CD8-positive, alpha-beta memory T cell (primary cell): ENCODE measurements at places on chromosomes 2 and 18. TPM values are rescaled to one million over a fixed set of nuclear protein-coding genes. Genes with fewer than 3 reads are reported as not detected.

Gene CRYBA2
- not detected for total RNA-seq

DNA sequence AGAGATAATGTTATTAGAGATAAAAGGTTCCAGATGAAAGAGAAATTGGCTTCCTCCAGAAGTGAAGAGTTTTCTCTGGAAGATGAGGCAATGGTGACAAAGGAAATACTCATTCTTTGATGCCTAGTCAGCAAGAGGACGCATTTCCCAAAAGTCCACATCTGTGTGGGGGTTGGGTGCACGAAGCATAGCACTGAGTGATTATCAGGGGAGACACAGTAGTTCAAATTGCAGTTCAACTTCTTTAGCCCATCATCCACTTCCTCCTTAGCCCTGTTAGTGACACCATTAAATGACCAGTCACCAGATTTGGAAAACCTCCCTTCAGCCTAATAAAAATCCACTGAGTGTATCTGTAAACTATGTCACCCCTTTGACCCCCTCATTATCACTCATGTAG, 80.9 kb upstream of the PHLPP1 start:
- DNase-seq: no peak

Gene ALPI
- not detected for total RNA-seq

DNA sequence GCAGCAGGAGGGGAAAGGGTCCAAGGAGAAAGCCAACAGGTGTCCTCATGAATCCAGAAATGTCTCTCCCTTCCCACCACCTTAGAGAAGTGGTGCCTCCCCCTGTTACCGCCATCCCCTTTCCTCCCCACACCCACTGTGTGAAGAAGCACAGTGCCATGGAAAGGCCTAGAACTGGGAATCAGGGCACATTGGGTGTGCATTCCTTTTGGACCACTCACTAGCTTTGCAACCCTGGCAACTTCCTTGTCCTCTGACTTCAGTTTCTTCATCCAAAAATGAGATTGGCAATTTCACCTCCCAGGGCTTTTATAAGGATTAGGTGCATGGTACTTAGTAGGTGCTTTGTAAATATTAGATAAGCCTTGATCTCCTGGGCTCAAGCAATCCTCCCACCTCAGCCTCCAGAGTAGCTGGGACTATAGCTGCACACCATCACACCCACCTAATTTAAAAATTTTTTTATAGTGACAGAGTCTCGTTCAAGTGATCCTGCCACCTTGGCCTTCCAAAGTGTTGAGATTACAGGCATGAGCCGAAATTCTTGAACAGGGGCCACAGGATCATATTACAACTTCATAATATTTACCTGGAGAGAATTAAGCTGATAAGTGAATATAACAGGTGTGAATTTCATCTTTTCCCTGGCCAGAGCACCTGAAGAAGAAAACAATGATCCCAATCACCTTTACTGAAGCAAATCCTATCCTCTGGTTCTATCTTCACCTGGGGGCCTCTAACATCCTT, 97.9 kb upstream of the TAF1B start:
- no peak for DNase-seq

DNA sequence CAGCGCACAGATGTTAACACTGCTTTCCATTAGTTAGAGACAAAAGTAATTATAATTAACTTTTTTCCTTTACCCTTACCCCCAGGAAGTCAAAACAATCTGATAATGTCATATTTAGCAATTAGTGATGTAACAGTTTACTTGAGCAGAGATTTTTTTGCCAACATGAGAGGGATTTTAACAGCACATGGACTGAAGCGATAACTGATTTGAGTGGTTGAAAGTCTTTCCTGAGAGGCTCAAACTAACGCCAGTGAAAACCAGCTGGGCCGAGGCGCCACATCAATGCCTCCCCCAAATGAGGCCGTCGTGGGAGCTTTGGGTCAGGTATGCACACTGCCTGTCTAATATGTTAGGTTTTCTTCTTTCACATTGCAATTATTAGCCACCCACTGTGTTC, 469.9 kb upstream of the SMIM21 start:
- no peak for DNase-seq

DNA sequence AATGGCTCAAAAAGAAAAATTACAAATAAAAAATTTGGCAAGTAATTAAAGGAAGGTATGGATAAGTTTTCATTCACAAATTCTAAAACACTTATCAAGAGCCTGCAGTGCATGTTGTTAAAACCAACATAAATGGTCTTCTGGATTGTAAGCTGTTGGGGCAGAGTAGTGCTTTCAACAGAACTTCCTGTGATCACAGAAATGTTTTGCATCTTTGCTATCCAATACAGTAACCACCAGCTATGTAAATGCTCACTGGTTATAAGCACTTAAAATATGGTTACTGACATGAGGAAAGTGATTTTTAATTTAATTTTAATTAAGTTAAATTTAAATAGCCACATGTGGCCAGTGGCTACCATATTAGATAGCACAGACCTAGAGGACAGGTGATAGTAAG, 133.1 kb downstream of the NBAS start:
- DNase-seq: no peak

Gene PROC
- total RNA-seq: 0.13 TPM

Gene LHCGR
- not detected for total RNA-seq

- no peak for DNase-seq
Measured at GRCh38 chr2:226600184-226600583, 199.4 kb downstream of the IRS1 start.

DNA sequence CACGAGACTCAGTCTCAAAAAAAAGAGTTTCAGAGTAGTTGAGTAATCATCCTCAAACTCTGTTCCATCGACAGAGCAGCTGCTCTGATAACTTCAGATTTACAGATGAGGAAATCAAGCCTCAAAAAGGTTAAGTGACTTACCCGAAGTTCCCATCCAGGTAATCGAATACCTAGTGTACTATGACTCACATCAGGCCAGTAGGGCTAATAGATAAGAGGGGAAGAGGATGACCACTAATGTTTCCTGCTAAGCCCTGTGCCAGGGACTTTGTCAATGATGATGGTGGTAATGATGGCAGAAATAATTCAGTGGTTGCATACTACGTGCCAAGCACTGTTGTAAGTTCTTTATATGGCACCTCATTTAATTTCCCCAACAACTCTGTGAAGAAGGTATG, 80.9 kb downstream of the PLB1 start:
- DNase-seq: no peak

DNA sequence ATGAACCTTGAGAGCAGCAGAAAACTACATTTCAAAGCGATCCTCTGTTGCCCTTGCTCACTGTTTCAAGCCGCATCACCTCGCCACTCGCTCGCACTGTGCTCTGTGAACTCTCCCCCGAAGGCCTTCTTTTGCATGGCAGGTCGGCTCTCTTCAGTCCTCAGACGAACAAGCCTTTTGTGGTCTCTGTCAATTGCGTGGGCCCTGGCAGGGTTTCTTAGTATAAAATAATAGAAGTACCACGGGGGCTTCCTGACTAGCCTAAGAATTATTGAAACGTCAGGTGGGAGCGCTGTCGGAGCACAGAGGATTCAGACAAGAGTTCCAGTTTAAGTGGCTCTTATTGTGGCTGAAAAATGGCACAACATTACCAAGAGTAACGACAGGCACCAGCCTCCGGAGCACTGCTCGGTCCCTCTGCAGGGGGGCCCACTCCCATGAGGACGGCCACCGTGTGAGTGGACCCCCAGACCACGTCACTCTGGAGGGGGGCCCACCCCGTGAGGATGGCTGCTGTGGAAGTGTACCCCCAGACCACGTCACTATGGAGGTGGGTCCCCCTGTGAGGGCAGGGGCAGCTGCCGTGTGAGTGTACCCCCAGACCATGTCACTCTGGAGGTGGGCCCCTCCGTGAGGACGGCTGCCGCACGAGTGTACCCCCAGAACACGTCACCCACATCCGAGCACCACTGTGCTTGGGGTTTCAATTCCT, 237.7 kb downstream of the HDAC4 start:
- no peak for DNase-seq

- DNase-seq: no peak
Measured at GRCh38 chr2:181984060-181984459, 1.6 kb upstream of the PPP1R1C start.

GRCh38 chr2:154707994-154708575, 9.6 kb downstream of the KCNJ3 start:
- DNase-seq: no peak

DNA sequence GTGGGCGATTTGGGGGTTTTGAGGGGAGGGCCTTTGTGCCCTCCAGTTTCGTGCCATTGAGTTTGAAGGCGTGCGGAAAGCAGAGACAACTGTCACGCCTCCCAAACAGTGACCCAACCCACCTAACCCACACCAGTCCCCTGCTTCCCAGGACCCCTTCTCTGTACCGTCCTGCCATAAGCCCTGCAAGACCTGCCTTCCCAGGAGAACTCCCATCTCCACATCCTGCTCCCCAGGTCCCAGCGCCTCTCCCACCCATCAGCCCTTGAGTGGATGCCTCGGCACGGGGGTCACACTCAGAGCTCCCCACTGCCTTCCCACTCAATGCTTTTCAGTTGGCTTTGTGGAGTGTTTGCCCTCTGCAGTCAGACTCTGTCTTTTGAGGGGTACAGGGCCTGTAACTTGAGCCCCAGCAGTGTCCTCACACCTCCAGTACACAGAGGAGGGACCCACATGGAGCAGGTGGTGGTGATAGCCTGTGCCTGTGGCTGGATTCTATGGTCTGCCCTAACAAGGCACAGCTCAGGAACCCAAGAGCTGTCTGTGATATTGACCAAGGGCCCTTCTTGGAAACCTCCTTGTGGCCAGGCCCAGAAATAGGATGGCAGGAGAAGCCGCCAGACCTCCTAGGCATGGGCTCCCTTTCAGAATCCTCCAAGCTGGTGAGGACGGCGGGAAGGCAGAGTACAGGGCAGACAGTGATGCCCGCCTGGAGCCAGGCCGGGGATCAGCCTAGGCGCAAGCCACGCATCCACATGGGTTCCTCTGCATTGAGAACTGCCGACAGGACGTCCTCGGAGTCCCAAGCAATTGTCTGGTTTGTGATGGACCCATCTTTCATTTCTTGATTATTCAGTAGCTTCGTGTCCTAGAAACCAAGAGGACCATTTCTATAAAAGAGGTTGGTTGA, 44.4 kb upstream of the SMAD7 start:
- no peak for DNase-seq

GRCh38 chr18:74081966-74082741, 65.5 kb downstream of the FBXO15 start:
- DNase-seq: peak; percentile 69

DNA sequence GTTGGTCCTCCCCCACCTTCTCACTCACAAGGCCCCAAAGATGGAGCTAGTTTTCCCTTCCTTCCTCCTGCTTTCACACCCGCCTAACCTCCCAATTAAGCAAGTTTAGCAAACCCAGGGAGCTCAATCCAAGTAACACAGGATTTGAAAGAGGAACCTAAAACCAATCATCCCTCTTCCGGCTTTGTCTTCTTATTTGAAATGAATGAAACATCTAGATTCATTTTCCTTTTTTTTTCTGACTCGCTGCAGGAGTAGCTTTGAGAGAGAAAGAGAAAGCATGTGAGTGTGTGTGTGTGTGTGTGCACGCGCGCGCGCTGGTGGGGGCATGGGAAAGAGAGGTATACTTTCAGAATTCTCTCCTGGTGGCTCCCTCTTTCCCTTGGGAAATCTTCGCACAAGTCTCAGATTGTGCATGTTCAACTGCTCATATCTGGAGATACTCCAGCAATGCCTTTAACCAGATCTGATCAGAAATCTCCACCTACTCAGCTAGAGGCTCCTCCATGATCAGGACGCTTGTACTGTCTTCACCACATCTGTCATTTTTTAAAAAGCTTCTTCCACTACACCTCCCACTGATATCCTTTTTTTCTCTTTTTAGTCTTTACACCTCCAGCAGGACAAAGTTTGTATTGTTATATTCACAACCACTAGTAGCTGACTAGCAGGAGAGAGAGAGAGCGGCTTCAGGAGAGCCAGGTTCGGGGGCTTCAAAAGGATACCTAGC, 1.7 kb downstream of the SLC8A1 start:
- no peak for DNase-seq

GRCh38 chr2:37527361-37527760, 144.1 kb downstream of the CDC42EP3 start:
- no peak for DNase-seq

DNA sequence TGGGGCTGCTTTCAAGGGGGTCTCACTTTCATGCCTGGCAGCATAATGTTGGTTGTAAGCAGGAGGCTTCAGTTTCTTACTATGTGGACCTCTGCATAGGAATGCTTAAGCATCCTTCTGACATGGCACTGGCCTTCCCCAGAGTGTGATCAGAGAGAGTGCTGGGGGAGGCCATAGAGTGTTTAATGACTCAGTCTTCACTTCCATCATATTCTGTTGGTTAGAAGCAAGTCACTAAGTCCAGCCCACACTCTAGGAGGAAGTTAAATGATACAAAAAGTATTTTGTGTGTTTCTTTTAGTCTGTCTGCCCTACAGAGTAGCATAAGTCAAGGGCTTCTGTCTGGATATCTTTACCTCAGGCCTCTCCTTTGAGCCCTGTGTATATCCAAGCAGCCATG, 64.9 kb downstream of the GALNT1 start:
- DNase-seq: no peak

Gene OTOF
- total RNA-seq: 2.6 TPM

DNA sequence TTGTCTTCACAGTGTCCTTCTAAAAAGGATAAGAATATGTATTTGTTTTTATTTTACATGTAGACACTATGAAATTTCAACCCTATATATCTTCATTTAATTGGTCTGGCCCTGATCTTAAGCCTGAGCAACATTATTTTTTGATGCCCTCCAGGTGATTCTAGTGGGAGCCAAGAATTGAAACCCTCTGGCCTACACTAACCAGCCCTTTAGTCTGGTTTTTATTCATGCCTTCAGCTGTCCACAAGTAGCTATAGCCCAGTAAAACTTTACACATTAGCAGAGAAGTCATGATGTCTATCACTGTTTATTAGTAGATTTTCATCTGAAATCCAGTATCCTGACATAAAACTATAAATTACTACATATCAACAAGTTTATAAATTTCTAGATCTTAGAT, 52.7 kb upstream of the UBXN4 start:
- DNase-seq: no peak

Gene ZNF804A
- total RNA-seq: not detected

DNA sequence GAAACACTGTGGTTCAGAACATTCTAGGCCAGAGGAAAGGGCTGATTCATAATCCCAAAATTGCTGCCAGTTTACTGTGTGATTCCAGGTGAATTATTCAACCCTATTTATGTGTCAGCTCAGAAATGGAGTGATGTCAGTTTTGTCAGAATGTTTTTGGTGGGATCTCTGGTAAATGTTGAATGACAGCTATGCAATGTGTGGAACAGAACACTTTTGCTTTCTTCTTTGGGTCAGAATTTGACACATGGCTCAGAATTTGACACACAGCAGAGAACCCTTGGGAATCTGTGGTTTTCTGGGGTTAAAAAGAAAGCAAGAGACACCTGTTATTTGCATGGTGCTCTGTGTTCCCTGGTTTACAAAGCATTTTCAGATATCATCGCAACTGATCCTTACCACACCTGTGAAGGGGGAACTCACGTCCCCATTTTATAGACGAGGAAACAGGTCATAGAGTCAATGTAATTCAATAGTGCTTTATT, 1.6 kb upstream of the MTA3 start:
- no peak for DNase-seq

Gene ASXL2
- total RNA-seq: 67.5 TPM

DNA sequence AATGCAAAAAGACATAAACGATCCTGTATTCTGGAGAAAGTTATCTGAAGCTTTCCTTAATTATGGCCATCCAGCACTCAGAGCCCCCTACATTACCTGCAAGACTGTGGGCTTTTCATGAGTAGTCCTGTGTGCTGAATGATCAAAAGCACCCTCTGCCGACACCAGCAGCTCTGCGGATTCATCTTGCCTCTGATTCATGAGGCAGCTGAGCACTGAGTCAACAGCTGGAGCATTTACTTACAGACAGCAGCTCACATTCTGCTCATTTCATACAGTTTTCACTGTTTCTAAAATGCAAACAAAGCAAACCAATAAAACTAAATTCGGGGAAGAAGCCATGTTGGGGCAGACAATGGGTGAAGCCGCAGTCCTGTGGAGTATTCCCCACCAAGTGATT, 886.5 kb downstream of the CNTNAP5 start:
- no peak for DNase-seq

Gene ALPG
- total RNA-seq: not detected
